Activated CD4-positive, alpha-beta T cell treated with anti-CD3 and anti-CD28 coated beads, Interleukin-2, amount 10 ng/mL, durations not matched to agents 7 days and 5 days (primary cell): ENCODE measurements at places on chromosomes 11 and 22.

DNA sequence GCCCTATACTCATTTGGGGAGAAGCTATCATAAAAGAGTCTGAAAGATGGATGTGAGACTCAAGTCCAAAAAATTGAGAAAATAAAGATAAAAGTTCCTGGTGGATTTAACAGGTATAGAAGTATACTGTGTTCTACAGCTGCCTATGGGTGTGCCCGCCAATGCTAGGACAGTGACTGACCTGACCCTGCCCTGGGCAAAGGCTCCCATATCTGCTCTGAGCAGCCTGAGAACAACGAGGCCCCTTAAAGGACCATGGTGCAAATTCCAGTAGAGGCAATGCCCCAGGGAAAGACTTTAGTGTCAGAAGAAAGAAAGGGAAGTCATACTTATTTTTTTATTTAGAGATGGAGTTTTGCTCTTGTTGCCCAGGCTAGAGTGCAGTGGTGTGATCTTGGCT is 181.8 kb downstream of the NAV2 start:
- no peak for DNase-seq

DNA sequence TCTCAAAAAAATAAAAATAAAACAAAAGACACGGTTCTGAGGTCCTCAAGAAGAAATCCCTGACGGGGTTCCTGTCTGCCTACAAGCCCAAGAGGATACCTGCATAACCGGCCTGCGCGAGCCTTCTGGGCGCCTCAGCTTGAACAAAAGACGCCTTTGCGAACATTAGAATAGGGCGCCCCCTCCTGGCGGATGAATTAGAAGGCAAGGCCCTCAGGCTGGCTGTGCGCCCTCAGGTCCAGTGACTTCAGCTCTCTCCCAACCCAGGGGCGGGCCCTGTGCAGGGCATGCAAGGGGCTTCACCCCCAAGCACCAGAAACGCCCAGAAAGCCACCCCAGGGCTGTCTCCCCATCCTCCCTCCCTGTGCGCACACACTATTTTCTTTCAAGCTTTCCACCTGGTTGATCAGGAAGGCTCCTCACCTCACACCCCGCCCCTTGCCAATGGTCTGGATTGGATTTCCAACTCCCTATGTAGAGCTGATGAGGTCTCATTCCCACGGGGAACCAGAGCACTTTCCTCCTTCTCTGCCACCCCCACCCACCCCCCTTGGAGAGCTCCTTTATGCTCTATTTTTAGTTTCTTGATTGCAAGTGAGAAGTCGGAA is 273.3 kb downstream of the BUD13 start:
- peak; percentile 67 for DNase-seq

GRCh38 chr22:36411589-36412258 is 24.0 kb upstream of the MYH9 start:
- peak; percentile 24 for DNase-seq

- DNase-seq = no peak
Observed at GRCh38 chr22:35307892-35308291, 8.2 kb downstream of the TOM1 start.

DNA sequence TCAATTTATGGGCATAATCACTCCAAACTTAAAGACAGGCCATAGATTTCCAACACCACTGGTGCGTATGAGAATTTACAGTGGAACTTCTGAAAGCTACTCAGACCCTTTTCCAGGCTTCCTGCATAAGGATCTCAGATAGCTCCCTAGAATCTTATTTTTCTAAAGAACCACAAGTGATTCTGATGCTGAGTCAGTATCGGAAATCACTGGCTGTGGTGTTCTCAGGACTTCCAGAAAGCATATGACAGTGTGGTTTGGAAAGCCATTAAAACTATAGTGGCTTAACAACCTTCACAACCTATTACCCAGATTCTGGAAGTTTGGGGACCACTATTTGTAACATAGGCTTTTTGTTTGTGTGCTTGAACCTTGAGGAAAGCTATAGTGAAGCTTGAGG is 756.0 kb downstream of the DLG2 start:
- DNase-seq = no peak

- DNase-seq = no peak
Observed at GRCh38 chr22:33361581-33361980, 303.4 kb upstream of the SYN3 start.

DNA sequence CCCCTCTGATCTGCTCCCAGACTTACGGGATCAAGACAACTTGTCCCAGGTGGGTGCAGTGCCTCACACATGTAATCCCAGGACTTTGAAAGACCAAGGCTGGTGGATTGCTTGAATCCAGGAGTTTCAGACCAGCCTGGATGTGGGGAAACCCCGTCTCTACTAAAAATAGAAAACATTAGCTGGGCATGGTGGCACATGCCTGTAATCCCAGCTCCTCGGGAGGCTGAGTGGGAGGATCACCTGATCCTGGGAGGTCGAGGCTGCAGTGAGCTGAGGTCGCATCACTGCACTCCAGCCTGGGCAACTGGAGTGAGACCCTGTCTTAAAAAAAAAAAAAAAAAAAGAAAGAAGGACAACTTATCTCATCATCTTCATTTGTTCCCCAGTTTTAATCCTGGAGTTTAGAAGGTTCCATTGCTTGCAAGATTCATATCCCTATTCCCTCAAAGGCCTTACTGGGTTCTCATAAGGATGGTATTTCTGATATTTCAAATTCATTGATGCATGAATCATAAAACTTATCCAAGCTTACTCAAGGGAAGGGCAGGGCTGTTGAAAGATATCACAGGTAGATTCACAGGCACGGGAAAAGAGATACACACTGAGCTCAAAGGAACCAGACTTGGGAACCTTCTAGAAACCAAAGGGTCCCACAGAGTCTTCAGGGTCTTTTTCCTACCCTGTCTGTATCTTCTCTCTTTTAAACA is 14.6 kb downstream of the ENDOD1 start:
- DNase-seq = no peak

DNA sequence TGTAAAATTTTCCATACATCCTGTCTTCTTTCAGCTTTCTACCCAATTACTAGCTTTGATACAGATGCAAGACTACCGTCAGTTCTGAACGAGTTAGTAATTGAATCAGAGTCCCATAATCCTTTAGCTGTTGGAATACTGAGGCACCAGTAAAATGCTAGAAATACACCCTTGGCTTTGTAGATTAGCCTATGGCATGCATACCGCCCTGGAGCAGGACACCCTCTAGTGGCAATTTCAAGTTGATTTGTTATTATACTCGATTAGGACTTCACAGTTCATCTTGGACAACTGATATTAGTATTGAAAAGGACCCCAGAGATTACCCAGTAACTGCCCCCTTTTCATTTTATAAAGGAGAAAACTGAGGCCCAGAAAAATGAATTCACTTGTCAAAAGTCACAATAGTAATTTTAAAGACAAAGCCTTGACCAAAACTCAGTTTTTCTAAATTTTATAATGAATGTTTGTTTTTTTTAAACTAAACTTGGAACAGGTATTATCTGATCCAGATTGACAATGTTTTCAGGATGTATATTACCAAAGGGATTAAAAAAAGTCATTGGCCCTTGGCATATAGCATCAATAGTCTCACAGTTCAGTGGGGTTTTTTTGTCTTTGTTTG is 72.6 kb downstream of the HIPK3 start:
- DNase-seq = peak; percentile 54

DNA sequence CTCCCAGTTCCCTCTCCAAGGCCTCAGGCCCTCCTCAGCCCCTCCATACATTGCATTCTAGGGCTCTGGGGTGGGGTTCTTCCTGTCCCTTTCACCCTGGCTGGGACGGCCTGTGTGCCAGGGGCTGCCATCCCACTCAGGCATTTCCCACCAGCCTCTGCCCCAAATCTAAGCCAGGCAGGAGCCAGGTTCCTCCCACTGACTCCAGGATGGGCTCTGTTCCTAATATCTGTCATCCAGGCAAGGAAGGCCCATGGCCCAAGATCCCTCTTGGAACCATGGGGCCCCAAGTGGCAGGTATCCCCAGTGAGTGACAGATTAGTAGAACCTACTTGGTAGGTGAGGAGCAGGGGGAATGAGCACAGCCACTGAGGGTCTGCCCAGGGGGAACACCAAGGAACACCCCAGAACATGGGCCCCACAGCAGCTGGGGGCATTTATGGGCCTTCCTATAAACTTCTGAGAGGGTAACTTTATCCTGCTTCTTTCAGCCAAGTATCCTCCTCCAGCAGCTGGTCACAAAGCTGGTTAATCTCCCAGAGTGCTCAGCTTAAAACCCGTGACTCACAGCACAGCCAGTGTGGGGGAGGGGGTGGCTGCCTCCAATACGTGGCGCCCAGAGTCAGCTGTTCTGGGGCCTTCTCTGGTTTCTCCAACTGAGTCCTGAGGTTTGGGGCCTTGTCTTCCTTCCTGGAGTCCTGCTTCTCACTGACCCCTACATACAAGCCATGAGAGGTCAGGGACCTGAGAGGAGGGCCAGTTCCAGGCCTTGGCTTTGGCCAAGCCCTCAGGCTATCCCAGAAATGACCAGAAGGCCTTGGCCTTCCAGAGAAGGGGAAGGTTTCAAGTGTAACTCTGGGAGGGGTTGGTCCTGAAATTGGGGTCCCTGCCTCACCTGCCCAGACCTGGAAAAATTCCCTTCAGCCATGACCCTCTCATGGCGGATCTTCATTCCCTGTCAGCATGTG is 19.9 kb upstream of the MYOD1 start:
- no peak for DNase-seq

DNA sequence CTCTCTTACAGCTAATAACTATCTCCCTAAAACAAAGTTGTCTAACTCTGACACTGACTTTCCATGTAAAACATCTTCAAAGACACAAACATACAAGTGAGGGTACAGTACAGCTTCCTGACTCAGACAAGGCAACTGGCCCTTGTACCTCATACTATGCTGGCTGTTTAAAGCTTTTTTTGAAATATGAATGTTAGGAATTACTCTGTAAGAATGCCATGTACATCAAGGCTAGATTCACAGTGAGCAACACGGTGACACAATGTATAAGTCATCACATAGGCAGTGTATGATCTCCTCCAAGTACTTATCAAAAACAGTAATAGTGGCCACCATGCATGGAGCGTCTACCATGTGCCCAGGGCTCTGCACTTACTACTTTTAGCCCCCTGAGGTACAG is 28.6 kb downstream of the ALG8 start:
- no peak for DNase-seq
